Kidney tubule cell (primary cell): ENCODE measurements at places on chromosomes 13 and 19.

DNA sequence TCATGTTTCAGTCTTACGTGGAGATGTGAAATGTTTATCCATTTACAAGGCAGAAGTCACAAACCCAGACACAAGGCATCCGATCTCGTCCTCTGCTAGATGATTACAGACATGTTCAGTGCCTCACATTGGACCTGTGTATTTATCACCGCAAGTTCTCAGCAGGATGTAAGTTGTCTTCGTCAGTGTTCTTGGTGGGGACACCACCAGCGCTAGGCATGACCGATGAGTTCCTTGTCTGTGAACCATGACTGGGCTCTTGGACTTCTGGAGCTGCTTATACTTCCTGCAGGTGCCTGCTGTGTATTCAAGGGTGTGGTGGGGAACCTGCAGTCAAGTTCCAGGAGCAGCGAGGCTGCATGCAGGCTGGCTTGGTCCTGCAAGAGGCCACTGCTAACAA is 105.4 kb downstream of the URI1 start:
- DNase-seq: no peak

- peak; percentile 36 for DNase-seq
These were observed 46.3 kb downstream of the CCNE1 start for GRCh38 chr19:29858000-29858596.

GRCh38 chr13:59444210-59444857 is 719.4 kb downstream of the DIAPH3 start:
- no peak for DNase-seq

- DNase-seq: peak; percentile 25
These were observed 515.8 kb downstream of the KLF12 start for GRCh38 chr13:73618275-73618865.

DNA sequence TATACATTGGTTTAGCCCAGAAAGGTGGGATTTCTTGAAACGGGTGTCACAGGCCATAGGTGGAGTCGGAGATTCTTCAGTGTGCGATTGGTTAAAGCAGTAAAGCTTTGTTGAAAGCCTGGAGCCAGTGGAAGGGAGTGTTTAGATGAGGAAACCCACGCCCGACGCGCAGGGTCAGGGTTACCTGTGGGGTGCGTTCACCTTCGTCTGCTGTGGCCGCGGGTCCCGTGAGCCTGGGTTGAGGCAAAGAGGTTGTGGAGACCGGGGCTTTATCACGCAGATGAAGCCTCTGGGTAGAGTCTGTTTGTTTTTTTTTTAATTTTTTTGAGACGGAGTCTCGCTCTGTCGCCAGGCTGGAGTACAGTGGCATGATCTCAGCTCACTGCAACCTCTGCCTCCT is 30.4 kb downstream of the ATP11A start:
- no peak for DNase-seq

DNA sequence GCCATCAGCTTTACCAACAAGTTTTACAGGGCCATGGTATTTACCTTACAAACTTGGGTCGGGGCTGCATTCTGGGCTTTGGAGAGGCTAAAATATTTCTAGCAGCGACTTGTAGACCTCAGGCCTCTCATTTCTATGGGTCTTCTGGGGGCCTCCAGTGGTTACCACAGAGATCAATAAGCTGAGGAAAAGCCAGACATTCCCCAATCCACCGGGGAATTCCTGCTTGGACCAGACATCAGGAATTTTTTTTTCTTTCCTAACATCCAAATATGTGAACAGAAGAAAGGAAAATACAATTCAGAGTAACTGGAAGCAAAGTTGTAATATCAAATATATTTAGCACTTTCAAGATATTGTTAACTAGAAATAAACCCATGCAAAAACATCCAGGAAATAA is 1.5 kb downstream of the DZIP1 start:
- no peak for DNase-seq

- DNase-seq: peak; percentile 75
These were observed 8.2 kb upstream of the SUCLA2 start for GRCh38 chr13:48009284-48009683.

- no peak for DNase-seq
These were observed 30.5 kb downstream of the VAV1 start for GRCh38 chr19:6803036-6803404.

GRCh38 chr13:36847606-36848005 is 28.6 kb downstream of the RFXAP start:
- DNase-seq: no peak

DNA sequence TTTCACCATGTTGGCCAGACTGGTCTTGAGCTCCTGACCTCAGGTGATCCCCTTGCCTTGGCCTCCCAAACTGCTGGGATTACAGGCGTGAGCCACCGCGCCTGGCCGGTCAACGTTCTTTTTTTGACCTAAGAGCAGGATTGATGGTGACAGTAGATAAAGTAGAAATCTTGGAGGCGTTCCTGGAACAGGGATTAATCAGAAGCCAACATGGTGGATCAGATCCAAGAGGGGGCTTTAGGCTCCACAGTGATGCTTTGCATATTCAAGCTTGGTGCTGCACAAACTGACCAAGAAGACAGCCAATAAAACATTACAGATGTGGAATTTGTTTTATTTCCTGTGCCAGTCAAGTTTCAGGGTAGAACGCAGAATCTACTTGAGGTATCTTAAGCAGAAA is 271.2 kb downstream of the FGF9 start:
- DNase-seq: no peak

- DNase-seq: peak; percentile 80
These were observed 12.2 kb downstream of the RHPN2 start for GRCh38 chr19:33052352-33052972.

DNA sequence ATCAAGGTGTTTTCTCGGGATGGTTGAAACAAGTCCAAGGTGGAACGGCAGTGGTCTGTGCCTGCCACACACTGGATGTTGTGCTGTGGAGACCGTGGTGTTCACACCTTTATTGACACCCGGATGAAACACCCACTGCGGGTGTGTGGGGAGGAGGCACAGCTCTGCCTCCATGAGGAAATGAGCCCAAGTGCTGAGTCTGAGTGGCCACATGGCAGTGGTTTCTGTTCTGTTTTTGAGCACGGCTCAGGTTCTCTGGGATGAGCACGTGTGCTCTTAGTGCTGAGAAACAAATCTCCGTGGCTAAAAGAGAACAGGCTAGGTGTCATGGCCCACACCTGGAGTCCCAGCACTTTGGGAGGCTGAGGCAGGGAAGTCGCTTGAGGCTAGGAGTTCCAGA is 29.5 kb downstream of the UPF1 start:
- no peak for DNase-seq

DNA sequence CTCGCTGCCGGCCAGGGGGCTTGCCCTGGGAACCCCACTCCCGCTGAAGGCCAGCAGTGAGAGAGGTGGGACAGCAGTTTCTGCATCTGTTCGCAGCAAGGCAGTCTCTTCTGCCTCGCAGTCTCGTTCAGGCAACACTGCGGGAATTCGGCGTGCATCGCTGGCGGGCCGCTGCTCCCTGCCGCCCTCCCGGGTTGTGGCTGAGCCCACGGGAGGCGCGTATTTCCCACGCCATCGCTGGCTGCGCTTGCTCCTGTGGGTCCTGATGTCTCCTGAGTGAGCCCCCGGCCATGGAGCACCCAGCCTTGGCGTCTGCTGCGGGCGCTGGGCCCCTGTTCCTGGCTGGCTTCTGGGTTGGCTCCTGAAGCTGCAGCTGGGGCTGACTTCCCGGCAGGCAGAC is 227.9 kb downstream of the TEX29 start:
- DNase-seq: no peak

- no peak for DNase-seq
These were observed 5.9 kb downstream of the MTMR6 start for GRCh38 chr13:25281193-25281934.

- peak; percentile 92 for DNase-seq
These were observed 207.8 kb downstream of the DCLK1 start for GRCh38 chr13:35923347-35923746.

GRCh38 chr13:107121793-107122192 is 553.9 kb upstream of the ARGLU1 start:
- DNase-seq: no peak

DNA sequence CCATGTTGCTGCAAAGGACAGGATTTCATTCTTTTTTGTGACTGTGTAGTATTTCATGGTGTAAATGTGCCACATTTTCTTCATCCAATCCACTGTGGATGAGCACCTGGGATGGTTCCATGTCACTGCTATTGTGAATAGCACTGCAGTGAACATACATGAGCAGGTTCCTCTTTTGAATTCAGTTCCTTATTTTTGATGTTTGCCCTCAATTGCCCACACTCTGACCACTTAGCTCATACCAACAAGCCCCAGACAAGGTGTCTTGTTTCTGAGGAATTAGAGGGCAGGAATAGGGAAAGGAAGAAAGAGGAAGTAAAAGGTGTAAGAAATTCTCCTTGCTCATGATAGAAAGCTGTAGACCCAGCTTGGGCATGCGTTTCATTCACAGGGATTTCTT is 244.2 kb upstream of the ZNF507 start:
- no peak for DNase-seq

- peak; percentile 73 for DNase-seq
These were observed 615.1 kb downstream of the EFNB2 start for GRCh38 chr13:105920370-105920769.

DNA sequence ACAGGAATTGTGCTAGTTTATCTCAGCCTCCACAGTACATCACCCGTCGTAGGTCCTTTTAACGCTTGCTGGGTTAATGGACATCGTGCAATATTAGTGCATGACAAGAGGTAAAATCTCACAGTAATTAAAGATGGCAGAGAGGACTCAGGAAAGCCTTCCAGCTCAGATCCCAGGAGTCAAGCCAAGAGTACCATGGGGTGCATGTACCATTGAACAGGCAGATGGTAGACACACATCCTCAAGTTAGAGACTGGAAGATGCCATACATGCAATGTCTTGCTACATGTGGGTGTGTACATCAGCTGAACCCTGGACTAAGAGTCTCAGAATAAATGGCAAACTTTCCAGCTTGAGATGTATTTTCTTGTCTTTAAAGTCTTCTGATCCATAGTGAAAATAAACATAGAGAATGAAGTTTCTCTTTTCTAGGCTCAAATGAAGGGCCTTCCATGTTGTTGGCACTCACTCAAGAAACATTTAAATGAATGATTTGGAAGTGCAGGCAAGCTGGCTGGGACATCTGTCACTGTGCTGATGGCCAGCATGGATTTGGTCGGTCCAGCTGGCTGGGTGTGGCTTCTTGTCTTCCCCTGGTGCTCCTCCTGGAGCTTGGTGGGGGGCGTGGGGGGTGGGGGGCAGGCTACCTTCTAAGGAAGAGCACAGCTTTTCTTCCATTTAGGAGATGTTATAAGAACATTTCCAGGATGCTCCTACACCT is 290.9 kb upstream of the MAB21L1 start:
- DNase-seq: no peak

GRCh38 chr19:11142528-11143171 is 12.9 kb downstream of the SPC24 start:
- peak; percentile 96 for DNase-seq

GRCh38 chr19:972281-972680 is 11.9 kb upstream of the WDR18 start:
- DNase-seq: no peak

DNA sequence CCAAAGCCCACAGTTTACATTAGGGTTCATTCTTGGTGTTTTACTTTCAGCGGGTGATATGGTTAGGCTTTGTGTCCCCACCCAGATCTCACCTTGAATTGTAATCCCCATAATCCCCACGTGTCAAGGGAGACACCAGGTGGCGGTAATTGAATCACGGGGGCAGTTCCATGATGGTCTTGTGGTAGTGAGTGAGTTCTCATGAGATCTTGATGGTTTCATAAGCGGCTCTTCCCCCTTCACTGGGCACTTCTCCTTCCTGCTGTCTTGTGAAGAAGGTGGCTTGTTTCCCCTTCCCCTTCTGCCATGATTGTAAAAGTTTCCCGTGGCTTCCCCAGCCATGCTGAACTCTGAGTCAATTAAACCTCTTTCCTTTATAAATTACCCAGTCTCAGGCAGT is 12.0 kb downstream of the FPR2 start:
- no peak for DNase-seq

GRCh38 chr19:58513694-58514563 is 2.1 kb upstream of the SLC27A5 start:
- peak; percentile 90 for DNase-seq

GRCh38 chr13:94609196-94609595 is 7.5 kb downstream of the GPR180 start:
- no peak for DNase-seq

DNA sequence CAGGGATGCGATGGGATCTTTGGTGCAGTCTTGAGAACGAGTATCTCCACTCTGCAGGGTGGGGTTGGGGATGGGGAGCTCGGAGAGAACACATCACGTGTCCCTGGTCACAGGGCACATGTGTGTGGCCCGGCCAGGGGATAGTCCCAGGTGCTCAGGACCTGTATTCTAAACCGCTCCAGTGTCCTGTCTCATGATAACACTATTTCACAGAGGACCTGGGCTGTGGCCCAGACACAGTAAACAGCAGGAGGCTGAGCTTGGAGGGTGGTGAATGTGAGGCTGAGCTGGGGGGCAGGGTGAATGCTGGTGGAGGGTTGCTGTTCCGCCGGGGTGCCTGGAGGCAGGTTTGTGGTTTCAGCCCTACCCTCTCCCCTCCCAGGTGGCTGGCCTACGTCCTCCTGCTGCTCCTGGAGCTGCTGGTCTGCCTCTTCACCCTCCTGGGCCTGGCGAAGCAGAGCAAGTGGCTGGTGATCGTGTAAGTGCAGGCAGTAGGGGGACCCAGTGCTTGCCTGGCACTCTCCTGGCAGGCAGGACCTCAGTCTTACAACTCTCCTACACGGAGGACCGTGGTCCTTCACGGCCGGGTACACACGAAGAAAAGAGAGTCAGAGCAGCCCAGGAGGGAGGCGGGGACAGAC is 11.1 kb downstream of the TTYH1 start:
- DNase-seq: peak; percentile 31

GRCh38 chr13:30773561-30773960 is 38.2 kb downstream of the ALOX5AP start:
- peak; percentile 43 for DNase-seq

- no peak for DNase-seq
These were observed 765.2 kb upstream of the GPC6 start for GRCh38 chr13:92461402-92461801.

DNA sequence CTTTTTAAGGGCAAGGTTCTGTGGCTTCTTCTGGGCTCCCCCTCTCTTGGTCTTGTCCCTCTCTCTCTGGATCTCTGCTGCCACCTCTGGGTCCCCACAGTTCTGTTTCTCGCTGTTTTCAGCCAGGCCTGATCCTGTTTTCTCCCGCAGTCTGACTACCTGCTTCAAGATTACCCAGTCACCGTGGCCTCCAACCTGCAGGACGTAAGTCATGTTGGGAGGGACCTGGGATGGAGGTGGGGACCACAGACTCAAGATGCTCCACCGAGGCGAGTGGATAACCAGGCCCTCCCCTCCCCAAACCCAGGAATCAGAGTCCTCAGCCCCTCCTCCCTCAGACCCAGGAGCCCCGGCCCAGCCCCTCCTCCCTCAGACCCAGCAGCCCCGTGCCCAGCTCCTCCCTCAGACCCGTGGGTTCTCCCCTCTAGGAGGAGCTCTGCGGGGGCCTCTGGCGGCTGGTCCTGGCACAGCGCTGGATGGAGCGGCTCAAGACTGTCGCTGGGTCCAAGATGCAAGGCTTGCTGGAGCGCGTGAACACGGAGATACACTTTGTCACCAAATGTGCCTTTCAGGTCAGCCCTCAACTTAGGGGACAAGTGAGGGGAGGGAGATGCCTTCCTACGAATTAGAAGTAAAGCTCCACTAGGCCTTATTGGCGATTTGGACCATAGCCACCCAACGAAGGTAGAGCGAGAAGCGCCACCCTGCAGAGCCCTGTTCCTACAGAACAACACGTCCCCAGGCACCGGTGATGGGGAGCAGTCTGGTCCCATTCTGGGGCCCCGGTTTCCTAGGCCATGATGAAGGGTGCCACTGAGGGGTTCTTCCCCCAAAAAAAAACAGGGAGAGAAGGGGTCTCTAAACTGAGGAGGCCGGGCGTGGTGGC is 2.2 kb downstream of the FLT3LG start:
- peak; percentile 49 for DNase-seq
